Small intestine (tissue), 16 donors: ENCODE measurements at places on chromosomes 11 and 22.

DNA sequence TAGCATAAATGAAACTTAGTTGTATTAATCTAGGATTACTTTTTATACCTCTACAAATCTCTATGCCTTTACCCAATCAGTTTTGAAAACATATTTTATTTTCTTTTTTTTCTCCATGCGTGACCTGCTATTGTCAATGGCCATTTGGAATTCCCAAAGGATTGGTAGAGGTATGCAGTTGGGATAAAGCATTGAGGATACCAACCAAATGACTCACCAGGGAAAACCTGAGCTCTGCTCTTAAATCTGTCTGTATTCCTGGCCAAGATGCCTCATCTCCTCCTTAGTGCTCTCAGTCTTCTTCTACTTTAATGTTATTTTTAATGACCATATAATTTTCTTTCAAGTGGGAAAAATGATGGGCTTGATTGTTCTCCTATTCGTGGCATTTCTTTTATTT, 61.9 kb downstream of the EHF start:
- DNase-seq: no peak

DNA sequence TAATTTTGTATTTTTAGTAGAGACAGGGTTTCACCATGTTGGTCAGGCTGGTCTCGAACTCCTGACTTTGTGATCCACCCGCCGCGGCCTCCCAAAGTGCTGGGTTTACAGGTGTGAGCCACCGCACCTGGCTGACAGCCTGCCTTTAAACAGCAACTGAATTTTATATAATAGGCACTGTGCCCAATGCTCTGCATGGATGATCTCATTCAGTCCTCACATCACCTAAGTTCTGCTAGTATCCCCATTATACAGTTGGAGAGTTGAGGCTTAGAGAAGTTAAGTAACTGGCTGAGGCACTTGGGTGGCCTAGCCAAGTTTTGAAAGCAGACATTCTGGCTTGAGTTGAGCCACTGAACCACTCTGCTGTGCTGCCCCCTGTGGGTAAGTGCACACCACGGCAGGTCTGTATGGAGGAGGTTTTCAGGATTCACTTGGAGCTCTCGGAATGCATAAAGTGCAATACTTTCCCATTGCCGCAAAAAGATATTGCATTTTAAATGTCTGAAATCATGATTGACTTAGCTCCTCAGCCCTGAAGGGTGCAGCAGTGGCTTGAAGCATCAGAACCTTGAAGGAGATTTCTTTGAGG, 112.4 kb downstream of the LDLRAD3 start:
- DNase-seq: peak; percentile 40

- no peak for DNase-seq
Observed at GRCh38 chr11:101133190-101133589, 3.6 kb upstream of the PGR start.

DNA sequence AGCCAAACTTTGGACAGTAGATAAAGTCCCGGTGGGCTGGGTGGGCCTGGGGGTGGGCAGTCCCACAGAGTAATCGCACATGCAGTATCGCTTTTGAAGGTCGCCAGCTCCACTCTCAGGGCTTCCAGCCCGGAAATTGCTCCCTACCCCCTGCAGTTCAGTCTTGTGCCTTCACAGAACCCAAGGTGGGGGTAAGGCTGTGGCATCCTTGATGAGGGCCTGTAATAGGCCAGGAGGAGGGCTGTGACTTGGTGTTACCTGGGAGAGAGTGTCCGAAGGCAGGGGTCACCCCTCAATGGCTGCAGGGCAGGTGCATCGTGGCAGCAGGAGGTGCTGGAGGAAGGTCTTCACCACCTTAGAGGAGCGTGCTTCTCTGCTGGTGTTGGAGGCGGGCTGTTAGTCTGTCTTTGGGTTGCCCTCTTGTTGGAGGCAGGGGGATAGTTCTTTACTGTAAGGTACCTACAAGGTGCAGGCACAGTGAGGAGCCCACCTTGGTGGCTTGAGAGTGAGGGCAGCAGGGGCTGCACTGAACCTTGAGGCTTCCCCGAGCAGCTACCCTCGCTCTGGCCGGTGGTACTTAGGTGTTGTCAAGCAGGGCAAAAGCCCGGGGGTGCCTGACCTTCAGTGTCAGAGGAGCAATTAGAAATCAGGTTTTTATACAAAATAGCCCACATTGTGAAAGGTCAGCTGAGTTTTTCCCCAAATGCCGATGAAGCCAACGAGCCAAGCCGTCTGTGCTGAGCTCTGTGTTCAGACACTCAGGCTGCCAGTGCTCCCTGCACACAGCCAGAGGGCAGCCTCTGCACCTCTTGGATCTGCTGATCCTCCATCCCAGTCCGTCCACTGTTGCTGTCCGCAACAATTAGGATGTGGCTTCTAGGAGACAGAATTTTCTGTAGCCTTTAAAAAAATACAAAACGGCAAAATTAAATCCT, 21.9 kb downstream of the SAMM50 start:
- DNase-seq: no peak

- DNase-seq: no peak
Observed at GRCh38 chr11:57616595-57616994, 19.1 kb downstream of the SERPING1 start.

DNA sequence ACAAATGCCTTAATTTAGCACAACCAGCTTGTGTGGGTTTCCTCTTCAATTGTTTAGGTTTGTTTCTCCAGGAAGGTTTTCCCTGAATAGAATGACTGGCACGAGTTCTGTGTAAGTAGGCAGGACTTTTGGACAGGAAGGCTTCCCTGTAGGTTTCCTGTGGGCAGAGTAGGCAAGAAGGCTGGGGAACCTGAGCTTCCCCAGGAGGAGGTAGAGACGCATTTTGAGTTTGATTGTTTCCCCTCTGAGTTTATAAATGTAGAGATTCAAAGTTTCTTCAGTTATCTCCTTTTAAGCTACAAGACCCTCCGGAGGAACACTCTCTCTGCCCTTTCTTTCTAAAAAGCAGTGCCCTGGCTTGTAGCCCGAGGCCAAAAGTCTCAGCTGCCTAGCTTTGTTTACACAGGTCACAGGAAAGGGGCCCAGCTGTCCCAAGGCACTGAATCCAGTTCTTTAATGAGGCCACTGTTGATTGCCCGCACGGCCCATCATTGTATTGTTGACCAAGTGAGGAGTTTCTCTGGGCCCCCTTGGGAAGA, 66.6 kb upstream of the RDX start:
- DNase-seq: no peak

GRCh38 chr11:75188671-75189070, 37.8 kb downstream of the SLCO2B1 start:
- DNase-seq: no peak

DNA sequence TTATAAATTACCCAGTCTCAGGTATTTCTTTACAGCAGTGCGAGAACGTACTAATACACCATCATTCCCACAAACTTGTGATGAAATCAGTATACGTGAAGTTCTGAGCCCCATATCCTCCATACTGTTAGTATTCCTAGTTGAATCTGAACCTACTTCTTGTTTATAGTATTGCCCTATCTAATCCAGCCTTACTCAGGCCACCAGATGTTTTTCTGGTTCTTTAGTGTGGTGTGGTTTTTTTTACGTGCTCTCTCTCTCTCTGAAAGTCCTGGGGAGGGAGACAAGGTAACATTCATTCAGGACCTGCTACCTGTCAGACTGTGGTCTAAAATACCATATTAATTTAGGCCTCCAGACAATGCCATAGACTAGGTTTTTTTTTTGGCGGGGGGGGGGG, 47.6 kb upstream of the TEAD1 start:
- no peak for DNase-seq

GRCh38 chr11:68374531-68374930, 62.1 kb downstream of the LRP5 start:
- no peak for DNase-seq

- no peak for DNase-seq
Observed at GRCh38 chr22:42892156-42892555, 35.1 kb upstream of the ARFGAP3 start.

- DNase-seq: no peak
Observed at GRCh38 chr11:17611049-17611448, 64.0 kb downstream of the OTOG start.

DNA sequence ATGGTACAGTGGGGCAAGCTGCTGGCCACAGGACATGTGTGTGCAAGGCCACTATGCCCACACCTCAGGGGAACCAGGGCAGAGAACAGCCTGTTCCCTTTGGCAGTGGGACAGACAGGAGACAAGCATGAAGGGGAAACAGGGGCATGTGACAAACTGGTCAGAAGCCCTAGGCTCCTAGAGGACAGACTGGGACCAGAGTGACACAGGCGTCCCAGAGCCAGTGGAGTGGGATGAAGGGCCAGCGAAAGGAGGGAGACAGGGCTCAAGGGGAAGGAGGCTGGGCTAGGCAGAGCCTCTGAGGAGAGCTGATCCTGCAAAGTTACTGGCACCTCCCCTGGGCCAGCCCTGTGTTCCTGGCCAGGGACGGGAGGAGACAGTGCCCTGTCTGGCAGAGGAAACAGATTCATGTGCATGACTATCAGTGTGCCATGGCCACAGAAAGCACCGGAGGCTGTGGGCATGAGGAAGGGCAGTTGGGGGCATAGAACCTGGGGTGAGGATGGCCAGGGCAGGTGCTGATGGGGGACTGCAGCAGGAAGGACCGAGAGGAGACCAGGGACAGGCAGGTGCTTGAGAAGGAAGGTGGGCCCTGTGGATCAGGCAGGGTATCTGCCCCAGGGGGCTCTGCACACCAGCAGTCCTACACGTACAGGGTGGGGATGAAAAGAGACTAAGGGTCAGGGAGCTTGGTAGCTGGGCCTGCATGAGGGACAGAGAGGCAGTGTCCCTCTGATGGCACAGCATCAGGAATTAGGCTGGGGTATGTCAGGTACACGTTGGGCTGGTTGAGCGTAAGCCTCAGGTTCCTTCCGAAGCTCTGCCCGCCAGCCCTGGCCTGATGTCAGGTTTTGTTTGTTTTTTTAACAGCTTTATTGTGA, 9.8 kb downstream of the DERL3 start:
- DNase-seq: no peak

DNA sequence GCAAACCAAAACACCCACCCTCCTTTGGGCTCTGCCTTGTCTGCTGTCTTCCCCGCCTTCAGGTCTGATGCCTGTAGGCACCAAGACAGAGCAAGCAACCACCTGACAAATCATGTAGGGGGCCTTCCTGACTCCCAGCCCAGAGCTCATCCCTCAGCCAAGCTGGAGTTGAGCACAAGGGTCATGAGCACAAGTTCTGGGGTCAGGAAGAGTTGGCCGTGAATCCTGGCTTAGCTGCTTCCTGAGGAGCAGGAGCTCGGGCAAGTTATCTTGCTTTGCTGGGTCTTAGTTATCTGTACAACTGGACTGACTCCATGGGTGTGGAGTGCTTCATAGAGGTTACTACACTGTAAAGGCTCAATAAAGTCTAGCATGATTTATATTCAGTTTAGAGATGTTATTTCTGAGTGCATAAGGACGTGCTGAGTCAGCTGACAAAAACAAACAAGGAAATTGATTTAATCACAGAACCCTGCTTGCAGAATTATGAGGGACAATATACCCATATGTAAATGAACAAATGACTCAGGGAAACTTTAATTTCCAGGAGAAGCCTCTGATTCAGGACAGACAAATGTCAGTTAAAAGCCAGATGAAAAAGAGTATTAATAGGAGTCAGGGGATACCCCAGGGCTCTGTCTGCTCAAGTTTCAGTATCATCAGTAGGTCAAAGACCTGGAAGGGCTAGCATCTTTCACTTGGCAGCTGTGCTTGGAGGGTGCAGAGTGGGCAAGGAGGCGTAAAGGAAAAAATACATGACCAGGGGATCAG, 15.0 kb upstream of the APOA1 start:
- DNase-seq: peak; percentile 75

DNA sequence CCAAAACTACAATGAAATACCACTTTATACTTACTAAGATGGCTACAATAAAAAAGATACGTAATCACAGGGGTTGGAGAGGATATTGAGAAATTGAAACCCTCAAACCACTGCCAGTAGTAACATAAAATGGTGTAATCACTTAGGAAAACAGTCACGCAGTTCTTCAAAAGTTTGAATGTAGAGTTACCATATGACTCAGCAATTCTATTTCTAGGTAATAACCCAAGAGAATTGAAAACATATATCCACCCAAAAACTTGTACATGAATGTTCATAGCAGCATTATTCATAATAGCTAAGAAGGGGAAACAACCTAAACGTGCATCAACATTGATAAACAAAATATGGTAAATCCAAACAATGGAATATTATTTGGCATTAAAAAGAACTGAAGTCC, 24.4 kb upstream of the PSMA1 start:
- no peak for DNase-seq

GRCh38 chr11:27394781-27395228, 31.8 kb upstream of the CCDC34 start:
- DNase-seq: peak; percentile 73

DNA sequence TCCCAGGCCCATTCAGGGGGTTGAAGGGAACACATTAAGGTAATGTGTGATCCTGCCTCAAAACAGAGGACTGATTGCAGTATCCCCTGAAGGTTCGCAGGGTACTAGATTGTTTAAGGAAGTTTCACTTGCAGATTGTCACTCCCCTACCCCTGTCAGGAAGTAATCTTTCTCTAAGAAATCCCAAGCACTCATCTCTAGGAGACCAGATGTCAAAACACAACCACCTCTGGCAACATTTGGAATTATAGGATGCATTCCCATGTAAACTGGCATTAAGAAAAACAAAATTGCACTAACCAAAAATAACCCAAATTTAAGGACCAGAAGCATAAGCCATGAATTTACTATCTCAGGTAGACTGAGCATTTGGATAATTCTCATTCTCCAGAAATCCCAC, 1.6 kb downstream of the MRPL17 start:
- no peak for DNase-seq

DNA sequence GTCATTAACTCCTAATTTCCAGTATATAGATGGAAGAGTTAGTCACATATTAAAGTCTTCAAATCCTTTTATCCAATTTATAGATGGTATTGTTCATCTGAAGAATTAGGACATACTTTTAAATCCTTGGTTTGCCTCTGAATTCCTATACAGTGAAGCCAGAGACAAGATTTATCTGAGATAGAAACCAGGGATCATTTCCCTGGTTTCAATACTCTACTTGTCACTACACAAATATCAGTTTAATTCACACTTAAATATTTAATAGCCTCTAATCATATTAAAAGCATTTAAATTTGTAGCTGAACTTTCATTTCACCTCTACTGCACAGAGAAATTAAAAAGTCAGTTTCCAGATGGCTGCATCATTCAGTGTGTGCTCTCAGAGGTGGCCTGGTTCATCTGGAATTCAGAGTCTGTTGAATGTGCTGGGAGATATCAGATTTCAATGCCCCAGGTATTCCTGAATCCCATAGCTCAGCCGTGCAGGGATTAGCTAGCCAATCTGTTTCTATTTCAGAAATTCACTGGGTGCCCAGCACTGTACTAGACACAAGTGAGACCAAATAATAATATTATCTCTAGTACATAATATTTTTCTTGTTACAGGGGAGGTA, 344.3 kb downstream of the AASDHPPT start:
- DNase-seq: no peak

DNA sequence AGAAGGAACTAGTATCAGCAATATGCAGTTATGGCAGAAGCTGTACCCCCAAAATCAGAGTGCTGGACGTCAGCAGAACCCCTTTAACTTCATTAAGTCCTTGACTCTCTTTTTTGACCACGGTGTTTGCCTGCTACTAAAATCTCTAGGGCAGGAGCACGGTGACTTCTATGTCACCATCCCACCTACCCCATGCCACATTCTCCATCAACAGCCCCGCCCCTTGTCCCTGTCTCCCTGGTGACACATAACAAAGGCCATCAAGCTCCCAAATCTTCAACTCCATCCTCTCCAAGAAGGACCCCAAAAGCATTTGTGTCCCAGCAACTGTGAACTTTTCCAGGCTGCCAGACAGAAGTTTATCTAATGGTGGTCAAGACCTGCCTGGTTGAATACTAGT, 894 bp downstream of the ADA2 start:
- no peak for DNase-seq

GRCh38 chr11:20782775-20783174, 113.4 kb downstream of the NELL1 start:
- DNase-seq: no peak

GRCh38 chr11:28966951-28967350, 858.8 kb downstream of the METTL15 start:
- DNase-seq: no peak
